ENCODE measurements at places on chromosomes 3 and 15.
A peak's percentile ranks its signal among the peaks of the same experiment; 100 is the strongest.

GRCh38 chr15:64776402-64776786 is 1.0 kb upstream of the RBPMS2 start:
- no peak for DNase-seq

GRCh38 chr15:92655178-92655995 is at the start of gene FAM174B:
Gene FAM174B (minus strand): TSS chr15:92655775.
- peak; percentile 71 for DNase-seq

DNA sequence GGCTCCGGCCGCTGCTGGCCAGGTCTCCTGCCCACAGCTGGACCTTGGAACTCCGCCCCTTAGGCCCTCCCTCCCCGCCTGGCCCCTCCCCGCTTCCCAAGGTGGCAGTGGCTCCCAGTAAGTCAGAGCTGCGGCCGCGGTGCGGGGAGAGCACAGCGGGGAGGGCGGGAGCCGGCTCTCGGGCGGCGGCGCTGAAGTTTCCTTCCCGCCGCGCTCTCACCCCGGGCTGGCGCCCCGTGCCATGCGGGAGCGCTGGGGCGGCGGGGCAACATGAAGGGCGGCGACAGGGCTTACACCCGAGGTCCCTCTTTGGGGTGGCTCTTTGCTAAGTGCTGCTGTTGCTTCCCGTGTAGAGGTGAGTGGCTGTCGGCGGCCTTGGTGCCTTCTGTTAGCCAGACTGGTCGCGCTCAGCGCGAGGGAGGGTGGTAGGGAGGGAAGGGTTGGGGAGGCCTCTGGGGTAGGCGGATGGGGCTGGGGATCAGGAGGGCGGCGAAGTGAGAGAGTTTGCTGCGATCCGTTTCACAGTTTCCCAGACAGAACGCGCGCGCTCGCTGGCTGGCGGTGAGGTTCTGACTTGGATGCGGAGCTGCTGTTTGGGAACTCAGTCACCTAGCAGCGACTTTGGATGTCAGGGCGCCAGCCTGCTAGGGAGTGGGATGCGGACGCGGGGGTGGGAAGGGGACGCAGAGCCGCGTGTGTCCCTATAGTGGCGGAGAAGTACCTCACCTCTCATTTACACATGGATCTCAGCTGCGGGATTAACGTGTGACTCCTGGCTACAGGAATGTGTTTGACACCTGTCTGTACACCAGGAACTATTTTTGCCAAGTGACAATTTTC is 145.5 kb upstream of the UMPS start:
- DNase-seq: peak; percentile 41

DNA sequence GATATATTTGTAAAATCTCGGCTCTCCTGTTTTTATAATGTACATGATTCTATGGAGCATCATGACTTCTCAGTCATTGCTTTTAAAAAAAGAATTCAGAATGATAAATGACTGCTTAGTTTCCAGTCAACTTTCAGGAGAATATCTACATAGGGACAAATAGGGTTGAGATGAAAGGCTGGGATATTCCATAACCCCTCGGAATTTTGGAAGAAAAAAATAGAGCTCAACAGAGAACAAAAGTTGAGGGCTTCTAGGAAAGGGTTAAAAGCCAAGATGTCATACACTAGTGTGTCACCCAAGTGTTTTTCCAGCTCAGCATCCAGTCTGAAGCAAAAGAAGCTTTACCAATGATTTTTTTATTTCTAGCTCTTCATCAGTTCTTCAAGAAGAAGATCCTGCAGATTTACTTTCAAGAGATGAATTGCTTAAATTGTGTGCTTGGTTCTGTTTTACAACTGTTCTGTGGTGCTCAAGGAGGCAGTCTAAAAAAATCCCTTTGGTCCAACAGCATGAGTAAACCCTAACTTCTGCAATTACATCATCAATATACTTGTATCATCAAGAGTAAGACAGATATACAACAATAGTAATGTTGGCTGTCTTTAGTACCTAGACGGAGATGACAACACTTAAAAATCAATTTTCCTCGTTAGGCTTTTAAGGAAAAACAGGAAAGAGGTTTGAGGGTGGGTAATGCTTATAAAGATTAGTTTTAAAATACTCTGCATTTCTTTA is 979 bp downstream of the UNC13C start:
- DNase-seq: no peak

DNA sequence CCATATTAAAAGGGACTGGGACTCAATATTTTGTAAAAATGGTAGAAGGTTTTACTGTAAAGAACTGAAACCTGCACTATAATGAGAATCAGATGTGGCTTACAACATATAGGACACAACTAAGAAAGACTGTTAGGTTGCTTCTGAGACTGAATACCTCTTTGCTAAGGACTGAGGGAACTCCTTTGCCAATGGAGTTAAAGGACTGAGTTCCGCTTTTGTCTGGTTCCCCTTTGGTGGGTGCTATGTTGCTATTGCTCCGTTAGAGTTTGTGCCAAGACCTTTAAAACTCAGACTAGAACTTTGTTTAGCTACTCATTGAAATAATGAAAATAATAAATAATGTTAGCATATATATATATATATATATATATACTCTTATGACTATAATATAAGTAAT is 147.8 kb upstream of the KCNMB2 start:
- no peak for DNase-seq

DNA sequence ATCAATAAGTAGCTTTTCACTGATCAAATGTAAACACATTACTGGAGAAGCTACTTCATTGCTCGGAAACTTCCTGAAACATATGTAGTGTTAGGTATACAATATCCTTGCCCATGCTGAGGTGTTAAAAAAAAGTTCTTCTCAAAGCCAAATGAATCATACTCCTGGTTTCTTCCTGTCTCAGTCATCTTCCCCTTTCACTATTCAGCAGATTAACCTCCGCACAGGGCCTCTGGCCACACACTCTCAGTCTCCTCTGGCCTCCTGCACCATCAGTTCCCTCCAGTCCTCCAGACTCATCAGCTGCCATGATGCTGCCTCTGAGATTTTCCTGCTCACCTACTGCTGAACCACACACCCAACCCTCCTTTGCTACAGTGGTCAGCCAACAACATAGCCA is 70.5 kb upstream of the BOC start:
- DNase-seq: no peak

GRCh38 chr3:195060531-195061291 is 210.2 kb downstream of the XXYLT1 start:
- no peak for DNase-seq

DNA sequence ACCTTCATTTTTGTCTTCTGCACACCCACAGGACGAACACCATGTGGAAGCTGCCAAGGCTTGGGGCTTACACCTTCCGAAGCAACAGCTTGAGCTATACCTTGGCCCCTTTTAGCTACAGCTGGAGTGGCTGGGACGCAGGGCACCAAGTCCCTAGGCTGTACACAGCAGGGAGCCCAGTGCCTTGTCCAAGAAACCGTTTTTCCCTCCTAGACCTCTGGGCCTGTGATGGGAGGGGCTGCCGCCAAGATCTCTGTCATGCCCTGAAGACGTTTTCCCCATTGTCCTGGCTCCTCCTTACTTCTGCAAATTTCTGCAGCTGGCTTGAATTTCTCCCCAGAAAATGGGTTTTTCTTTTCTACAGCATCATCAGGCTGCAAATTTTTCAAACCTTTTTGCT is 7.8 kb downstream of the CNTN4 start:
- no peak for DNase-seq

DNA sequence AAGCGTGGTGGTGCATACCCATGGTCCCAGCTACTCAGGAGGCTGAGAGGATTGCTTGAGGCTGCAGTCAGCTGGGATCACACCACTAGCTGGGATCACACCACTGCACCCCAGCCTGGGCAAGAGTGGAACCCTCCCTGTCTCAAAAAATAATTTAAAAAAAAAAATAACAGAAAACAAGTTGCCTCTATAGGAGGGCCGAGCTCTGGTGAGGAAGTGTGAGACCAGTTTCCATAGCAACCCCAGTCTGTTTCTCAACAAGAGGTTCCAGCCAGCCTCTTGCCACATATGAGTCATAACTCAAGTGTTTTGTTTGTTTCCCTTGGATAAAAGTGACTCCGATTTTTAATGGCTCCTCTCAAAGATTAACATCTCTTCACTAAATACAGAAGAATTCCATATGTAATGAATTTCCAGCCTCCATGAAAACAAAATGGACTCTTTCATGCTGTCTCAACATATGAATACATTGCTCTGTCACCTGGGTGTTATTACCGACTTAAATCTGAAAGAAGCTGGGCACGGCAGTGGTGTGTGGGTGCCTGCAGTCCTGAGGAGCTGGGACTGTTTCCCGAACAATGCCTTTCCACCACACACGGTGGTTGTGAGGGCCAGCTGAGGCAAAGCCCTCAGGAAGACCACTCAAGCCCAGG is 19.7 kb downstream of the TMEM43 start:
- no peak for DNase-seq

Measured in mesothelial cell of epicardium (in vitro differentiated cells).